Spinal cord (tissue), 10 donors: ENCODE measurements at places on chromosomes 7 and 10. TPM values are rescaled to one million over a fixed set of nuclear protein-coding genes. Genes with fewer than 3 reads are reported as not detected.

Gene CELF2
- 46.2 TPM for total RNA-seq

Gene IRF5
- total RNA-seq: 5.0 TPM

Gene SFTPD
- 0.59 TPM for total RNA-seq

Gene EFCAB10
- total RNA-seq: 6.9 TPM

Gene AOAH
- total RNA-seq: 5.3 TPM

Gene TMEM225B
- total RNA-seq: 1.4 TPM

Gene DNAJC1
- 23.0 TPM for total RNA-seq

Gene PI4K2A
- 17.1 TPM for total RNA-seq

Gene NEUROG3
- total RNA-seq: not detected

Gene DYNC1I1
- 34.6 TPM for total RNA-seq

Gene OR2F1
- total RNA-seq: not detected

Gene DTX2
- 7.1 TPM for total RNA-seq

Gene GDF10
- 6.4 TPM for total RNA-seq

Gene AKR1D1
- total RNA-seq: not detected

Gene OPALIN
- 0.88 TPM for total RNA-seq

Gene RNF148
- 1.6 TPM for total RNA-seq

Gene PRTFDC1
- 32.0 TPM for total RNA-seq

Gene SND1
- 72.1 TPM for total RNA-seq

Gene ANKRD61
- total RNA-seq: 0.11 TPM

Gene DNAH11
- 16.8 TPM for total RNA-seq

Gene C7orf33
- total RNA-seq: not detected

Gene MBL2
- total RNA-seq: not detected

Gene FZD1
- 23.9 TPM for total RNA-seq

Gene EBF3
- 83.1 TPM for total RNA-seq

Gene CYTH3
- total RNA-seq: 24.8 TPM

Gene APBB1IP
- total RNA-seq: 3.7 TPM

Gene OPN4
- total RNA-seq: not detected

Gene TMEM72
- 0.99 TPM for total RNA-seq
